ENCODE measurements at places on chromosomes 1 and 21.
A peak's percentile ranks its signal among the peaks of the same experiment; 100 is the strongest.

GRCh38 chr1:8318436-8318835, 522 bp downstream of the SLC45A1 start:
- DNase-seq, result peak; percentile 43

DNA sequence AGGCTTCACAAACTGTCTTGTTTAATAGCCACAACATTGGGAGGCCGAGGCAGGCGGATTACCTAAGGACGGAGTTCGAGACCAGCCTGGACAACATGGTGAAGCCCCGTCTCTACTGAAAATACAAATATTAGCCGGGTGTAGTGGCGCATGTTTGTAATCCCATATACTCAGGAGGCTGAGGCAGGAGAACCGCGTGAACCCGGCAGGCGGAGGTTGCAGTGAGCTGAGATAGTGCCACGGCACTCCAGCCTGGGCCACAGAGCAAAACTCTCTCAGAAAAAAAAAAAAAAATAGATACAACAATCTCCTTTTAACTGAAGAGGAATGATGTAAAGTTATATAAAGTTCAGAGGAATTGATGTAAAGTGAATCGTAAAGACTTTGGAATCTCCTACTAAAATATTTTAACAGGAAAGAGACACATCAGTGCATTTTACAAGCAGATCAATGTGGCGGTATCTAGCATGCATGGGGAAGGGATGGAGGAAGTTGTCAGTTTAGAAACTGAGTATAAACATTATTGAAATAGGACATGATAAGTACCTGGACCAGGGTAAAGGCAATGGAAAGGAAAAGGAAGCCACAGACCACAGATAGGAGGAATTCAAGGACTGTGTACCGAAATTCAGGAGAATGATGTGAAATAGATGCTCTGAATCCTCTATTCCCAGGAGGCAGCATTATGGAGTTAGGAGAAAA, 41.5 kb downstream of the PTPRC start:
- DNase-seq, result no peak

- no peak for DNase-seq
Observed at GRCh38 chr1:20069874-20070273, at the start of gene PLA2G5. Gene PLA2G5, plus strand, starts transcription at chr1:20070194. Its CDS starts 14,637 bp downstream, at chr1:20084831.

- no peak for DNase-seq
Observed at GRCh38 chr1:114771992-114772391, 8.5 kb downstream of the SIKE1 start.

- DNase-seq, result no peak
Observed at GRCh38 chr21:45866551-45866950, 115.0 kb upstream of the COL6A1 start.

- no peak for DNase-seq
Observed at GRCh38 chr1:206524739-206525364, 17.5 kb downstream of the RASSF5 start.

GRCh38 chr1:102241431-102242338, 245.0 kb upstream of the OLFM3 start:
- DNase-seq, result no peak

DNA sequence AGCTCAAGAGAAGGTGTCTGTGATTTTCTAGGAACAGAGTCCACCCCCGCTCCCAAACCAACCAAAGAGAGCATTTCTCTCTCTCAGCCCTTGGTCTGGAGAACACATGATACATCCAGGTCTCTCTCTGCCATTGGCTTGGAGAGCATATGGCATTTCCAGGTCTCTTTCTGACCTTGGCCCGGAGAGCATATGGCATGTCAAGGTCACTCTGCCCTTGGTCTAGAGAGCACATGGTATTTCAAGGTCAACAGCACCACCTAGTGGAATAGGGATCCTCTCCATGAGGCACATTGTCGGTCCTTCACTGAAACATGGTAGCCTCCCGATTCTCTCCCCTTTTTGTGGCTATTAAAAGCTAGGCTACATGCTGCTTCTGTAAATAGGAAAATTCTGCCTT, 437.7 kb upstream of the OLFM3 start:
- no peak for DNase-seq

- DNase-seq, result peak; percentile 45
Observed at GRCh38 chr1:151713874-151714273, 2.7 kb downstream of the CELF3 start.

GRCh38 chr1:213269829-213270228, 218.8 kb downstream of the RPS6KC1 start:
- DNase-seq, result no peak

DNA sequence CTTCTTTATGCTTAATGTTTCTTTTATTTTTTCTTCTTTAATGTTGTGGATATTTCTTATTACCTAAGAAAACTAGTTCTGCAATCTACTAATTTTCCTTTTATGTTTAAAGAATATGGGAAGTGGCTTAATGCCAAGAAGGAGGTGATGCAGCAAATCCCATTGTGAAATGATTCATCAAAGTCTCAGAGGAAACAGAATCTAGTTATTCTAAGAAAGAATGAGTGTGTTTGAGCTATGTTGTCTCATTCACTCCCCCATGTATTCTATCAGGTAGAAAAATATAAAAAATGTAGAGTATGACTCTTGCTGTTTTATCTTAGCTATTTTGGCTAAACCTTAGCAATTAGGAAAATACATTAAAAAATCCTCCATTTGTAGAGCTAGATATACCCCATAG, 659.9 kb upstream of the RGS18 start:
- no peak for DNase-seq

DNA sequence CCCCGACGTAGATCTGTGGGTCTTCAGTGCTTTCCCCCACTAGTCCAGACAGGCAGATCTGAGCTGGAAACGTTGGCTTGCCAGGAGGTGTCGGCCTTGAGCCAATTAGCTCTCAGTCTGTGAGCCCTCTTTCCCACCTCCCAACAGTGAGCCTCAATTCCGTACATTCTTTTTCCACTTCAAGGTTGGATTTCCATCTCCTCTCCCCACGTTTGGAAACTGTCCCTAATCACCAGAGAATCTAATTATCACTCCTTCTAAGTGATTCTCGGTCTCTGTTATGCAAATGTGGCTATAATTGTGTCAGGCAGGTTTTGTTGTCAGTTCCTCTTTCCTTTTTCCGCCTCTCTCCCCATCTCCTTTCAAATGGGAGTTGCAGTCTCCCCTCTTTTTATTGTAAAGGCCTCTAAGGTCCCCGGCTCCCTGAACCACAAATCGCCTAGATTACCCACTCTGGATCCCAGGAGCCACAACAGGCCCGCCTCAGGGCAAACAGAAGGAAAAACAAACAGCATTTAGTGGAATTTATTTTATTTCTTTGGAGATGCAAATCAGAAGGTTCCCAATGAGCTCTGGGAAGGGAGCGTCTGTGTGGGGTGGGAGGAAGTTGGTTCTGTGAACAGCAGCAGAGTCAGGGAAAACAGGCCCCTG, 29.4 kb upstream of the LRRN2 start:
- no peak for DNase-seq

- no peak for DNase-seq
Observed at GRCh38 chr1:12424087-12424529, 193.9 kb downstream of the DHRS3 start.

DNA sequence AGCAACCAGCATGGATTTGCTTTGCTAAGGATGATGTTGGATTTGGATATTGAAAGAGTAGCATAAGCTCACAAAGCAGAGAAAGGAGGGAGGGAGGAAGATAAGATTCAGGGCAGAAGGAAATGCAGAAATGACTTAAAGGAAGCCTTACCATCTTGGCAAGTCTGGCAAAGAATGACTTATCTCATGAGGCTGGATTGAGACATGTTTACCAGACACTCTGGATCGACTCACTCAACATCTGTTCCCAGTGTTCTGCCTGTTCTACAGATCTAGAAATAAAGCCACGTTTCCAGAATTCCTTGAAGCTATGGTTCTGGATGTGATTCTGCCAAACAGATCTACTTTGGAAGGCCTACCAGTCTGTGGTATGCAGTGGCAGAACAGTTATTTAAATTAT, 38.8 kb upstream of the CTBS start:
- DNase-seq, result no peak

- no peak for DNase-seq
Observed at GRCh38 chr1:94055459-94056122, 65.4 kb downstream of the ABCA4 start.

DNA sequence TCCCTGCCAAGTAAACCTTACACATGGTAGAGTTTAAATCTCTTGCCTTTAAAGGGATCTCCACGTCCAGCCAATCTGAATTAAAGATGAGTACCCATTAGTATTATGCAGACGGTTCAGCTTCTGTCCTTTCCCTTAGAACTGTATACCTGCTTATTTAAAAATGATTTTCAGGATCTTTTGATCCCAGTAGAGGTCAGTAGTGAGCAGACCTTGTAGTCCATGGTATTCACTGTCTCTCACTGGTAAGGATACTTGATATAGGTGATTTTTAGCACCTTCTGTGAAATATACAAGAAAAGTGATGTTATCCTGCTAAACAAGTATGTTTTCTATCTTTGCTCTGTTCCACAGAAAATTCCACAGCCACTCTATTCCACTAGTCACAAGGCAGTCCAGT, 1211.6 kb upstream of the ADGRL4 start:
- DNase-seq, result no peak

DNA sequence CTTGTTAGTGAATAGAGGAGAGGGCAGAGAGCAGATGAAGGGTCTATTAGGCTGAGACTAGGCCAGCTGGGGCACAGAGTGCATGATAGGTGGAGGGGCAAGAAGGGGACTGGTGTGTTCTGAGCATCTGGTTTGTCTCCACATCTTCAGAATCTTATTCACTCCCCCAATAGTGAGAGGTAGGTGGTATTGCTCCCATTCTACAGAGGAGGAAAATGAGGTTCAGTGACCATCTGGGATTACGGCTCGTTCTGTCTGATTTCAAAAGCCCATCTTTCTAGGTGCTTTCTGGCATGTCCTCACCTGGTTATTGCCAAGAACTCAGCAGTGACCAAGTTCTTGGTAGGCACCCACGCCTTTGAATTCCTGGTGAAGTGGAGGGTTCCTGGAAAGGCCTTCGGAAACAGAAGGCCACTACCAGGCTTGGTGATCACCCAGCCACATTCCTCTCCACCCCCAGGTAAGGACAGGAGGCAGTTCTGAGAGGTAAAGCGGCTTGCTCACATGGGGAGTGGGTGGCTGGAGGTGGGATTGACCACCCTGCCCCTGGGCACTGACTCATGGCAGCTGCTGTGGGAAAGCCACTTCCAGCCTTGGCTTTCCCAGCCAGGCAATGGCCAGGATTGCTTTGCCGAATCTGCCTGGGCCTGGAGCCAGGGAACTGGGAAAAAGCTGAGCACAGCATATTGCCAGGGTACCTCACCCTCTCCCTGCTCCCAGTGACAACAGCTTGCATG, 18.8 kb upstream of the CITED4 start:
- no peak for DNase-seq

DNA sequence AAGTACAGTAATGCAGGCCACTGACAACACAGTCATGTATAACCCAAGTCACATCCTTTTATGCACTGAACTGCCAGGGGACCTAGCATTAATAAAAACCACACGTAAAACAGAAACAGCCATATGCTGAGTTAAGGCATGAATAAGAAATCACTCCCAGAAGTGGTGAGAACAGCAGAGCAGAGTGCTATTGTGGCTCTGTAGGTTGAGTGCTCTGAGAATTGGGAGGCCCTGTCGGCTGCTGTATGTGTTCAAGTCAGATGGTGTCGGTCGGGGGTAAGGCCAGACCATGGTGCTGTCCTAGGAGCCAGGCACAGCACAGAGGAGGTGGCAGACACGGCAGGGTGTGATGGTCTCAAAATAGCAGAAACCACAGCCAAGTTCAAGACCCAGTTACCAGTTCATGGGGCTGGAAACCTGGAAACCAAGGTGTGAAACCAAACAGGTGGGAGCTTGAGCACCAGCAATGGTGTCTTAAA, 126.6 kb upstream of the COA6 start:
- no peak for DNase-seq

GRCh38 chr21:34956416-34957316, 92.4 kb downstream of the RUNX1 start:
- DNase-seq, result no peak

DNA sequence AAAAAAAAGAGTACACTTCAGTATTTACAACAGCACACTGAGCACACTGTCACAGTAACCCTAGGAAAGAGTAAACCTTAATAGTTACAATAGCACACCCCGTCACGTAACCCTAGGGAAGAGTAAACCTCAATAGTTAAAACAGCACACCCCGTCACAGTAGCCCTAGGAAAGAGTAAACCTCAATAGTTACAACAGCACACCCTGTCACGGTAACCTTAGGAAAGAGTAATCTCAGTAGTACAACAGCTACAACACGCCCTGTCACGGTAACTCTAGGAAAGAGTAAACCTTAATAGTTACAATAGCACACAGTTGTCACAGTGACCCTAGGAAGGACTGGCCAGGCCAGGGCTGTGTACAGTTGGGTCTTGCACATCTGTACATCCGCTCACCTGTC, 3.0 kb downstream of the CDK11A start:
- no peak for DNase-seq

- no peak for DNase-seq
Observed at GRCh38 chr1:84738237-84738636, 48.0 kb upstream of the SSX2IP start.

GRCh38 chr1:202959276-202959620, 1.1 kb upstream of the ADIPOR1 start:
- no peak for DNase-seq

- no peak for DNase-seq
Observed at GRCh38 chr1:105137543-105138457, 1388.1 kb downstream of the AMY1C start.

DNA sequence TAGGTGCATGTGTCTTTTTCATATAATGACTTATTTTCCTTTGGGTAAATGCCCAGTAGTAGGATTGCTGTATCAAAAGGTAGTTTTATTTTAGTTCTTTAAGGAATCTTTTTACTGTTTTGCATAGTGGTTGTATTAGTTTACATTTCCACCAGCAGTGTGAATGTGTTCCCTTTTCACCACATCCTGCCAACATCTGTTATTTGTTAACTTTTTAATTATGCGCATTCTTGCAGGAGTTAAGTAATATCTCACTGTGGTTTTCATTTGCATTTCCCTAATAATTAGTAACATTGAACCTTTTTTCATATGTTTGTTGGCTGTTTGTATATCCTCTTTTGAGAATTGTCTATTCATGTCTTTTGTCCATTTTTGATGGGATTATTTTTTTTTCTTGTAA, 1761.9 kb downstream of the PLA2G4A start:
- DNase-seq, result no peak

DNA sequence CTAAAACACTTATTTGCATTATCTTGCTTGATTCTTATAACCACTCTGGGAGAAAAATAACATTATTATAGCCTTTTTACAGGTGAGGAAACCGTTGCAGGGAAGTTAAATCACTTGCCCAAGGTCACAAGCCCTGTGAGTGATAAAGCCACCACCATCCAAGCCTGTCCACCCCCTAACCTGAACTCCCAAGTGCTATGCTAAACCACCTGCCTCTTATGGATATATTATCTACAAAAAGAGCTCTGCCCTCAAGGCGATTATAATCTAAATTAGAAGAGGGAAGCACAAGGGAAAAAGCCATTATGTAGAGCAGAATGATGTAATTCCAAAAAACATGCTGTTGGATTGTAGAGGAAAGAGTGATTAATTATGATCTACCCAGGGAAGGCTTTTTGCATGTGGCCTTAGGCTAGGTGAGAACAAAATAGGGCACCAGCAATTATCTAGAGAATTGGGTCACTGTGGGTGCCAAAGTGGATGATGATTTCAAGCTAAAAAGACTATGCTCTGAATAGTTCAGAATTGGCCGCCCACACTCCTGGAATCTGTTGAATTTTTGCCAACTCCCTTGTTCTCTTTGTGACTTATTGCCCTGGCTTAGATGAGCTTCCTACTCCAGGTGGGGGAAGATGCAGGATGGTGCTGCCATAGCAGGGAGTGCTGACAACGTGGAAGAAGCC, 205.3 kb downstream of the FGGY start:
- DNase-seq, result no peak

GRCh38 chr1:67261680-67262079, 46.0 kb upstream of the IL12RB2 start:
- DNase-seq, result no peak

Data from DMS79 treated with DMSO at 0.1 percent for 48 hours (cell line).